Astrocyte (in vitro differentiated cells and primary cell): ENCODE measurements at places on chromosomes 2 and 18. TPM values are rescaled to one million over a fixed set of nuclear protein-coding genes. Genes with fewer than 3 reads are reported as not detected.

DNA sequence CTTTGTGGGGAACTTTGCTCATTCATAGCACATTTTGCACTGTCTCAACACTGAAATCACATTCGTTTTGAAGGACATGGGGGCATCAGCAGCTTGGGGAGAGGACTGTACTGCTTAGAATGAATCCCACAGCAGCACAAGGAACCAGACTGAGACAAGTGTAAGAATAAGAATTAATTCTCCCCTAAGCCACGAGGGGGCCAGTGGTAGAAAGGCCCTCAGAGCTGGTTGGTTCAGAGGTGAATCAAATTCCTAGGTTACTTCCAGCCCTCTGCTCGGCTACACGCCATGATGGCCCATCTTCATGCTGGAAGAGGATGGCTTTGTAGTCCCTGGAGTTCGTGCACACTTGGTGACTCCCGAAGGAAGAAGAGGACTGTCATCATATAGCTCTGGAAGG is 12.0 kb upstream of the MC5R start:
- no peak for DNase-seq

- no peak for DNase-seq
Observed at GRCh38 chr2:29000481-29000880, 19.4 kb downstream of the TOGARAM2 start.

GRCh38 chr2:149625671-149626070 is 38.1 kb upstream of the MMADHC start:
- DNase-seq, result no peak

DNA sequence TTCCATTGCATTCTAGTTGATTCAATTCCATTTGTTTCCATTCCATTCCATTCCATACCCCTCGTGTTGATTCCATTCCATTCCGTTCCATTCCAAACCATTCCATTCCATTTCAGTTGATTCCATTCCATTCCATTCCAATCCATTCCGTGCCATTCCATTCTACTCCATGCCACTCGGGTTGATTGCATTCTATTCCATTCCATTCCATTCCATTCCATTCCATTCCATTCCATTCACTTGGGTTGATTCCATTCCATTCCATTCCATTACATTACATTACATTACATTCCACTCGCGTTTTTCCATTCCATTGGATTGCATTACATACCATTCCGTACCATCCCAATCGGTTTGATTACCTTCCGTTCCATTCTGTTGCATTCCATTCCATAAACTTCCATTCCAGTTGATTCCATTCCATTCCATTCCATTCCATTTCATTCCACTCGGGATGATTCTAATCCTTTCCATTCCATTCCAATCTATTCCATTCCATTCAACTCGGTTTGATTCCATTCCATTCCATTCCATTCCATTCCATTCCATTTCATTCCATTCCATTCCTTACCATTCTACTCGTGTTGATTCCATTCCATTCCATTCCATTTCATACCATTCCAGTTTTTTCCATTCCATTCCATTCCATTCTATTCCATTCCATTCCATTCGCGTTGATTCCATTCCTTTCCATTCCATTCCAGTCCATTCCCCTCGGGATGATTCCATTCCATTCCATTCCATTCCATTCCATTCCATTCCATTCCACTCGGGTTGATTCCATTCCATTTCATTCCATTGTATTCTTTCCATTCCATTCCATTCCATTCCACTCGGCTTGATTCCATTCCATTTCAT is 1140.4 kb downstream of the RPIA start:
- no peak for DNase-seq

The HPCAL1 gene
- total RNA-seq, result 11.8 and 12.3 TPM in 2 replicates

The CCDC88A gene
- 66.7 and 74.6 TPM in 2 replicates for total RNA-seq

The UGT1A8 gene
- not detected in 2 replicates for total RNA-seq

The KIAA2012 gene
- not detected in 2 replicates for total RNA-seq
